ENCODE measurements at places on chromosomes 7 and 10.

- no peak for DNase-seq
Observed at GRCh38 chr10:11334436-11334835, 277.0 kb downstream of the USP6NL start.

GRCh38 chr7:3272691-3273141 is 28.3 kb upstream of the SDK1 start:
- DNase-seq, result peak; percentile 81

DNA sequence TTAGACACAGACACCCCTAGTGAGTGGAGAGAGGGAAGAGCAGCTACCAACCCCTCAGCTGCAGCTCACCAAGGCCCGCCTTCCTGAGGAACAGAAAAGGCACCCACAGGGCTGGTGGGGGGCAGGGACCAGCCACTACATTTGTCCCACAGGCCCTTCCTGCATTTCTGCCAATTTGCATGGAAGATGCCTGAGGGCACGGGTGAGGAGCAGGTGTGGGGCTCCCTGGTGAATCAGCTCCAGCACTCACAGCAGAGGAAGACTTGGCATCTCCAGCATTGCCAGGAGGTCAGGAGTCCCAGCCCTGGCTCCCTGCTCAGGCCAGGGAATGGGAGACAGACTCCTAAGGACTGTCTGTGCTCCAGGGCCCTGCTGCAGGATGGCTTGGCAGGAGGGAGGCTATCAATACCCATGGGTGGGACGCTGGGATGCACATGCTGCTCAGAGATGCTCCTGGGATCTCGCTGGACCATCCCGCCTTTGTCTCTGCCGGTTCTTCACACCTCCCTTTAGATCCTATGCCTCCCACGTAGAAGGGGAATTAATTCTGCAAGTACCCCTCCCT is 109.7 kb downstream of the SLIT1 start:
- DNase-seq, result no peak

GRCh38 chr7:148628011-148628410 is 37.4 kb downstream of the C7orf33 start:
- DNase-seq, result no peak

- no peak for DNase-seq
Observed at GRCh38 chr10:35463878-35464277, 127.6 kb downstream of the CCNY start.

DNA sequence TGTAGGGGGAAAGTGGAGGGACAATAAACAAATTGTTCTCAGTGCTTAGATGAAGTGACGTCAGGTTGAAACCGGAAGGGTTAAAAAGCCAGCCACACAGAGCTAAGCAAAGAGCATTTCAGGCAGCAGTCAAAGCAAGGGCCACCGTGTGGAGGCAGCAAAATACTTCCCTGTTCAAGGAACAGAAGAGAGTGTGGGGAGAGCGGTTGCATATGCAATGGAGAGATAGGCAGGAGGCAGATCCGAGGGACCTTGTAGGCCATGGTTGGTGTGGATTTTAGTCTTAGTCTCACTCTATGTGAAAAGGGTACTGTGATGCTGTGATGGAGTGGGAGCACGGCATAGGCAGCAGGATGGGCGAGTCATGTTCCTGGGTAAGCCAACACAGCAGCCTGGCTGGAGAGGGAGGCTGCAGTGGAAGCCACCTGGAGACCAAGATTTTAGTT is 3.8 kb upstream of the STN1 start:
- no peak for DNase-seq

- no peak for DNase-seq
Observed at GRCh38 chr7:128021366-128021765, 9.9 kb downstream of the LRRC4 start.

- peak; percentile 34 for DNase-seq
Observed at GRCh38 chr7:128115336-128115820, 84.1 kb upstream of the LRRC4 start.

- DNase-seq, result no peak
Observed at GRCh38 chr10:91883549-91884444, 25.5 kb downstream of the FGFBP3 start.

DNA sequence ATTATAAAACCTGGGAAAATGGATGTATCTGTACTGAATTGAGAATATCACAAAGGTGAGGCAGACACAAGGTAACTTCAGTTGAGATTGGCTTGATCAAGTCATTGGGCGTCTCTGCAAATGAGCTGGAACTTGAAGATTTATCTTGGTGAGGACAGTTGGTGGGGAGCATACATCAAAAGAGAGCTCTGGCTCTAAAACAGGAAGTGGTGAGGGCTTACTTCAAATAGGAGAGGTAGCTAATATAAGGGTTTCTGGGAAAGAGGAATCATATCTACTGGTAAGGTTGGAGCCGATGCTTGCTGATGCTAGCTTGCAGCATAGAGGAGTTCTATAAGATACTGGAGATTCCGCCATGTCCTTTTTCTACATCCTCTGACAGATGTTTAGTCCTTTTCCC is 39.9 kb upstream of the FGL2 start:
- DNase-seq, result no peak

DNA sequence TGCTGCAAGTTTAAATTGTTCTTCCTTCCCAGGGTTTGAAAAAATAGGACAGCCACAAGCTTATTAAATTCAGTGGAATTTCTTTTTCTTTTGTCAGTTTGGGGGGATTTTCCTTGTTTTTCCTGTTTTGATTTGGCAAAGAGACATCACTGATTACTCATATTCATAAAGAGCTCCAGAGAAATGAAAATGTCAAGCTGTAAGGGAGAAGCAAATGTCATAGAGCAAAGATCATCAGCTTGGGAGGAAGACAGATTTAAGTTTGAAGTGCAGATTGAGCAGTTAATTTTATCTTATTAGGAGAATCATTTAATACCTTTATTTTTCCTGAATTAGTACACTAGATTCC is 255.8 kb upstream of the PHYHIPL start:
- DNase-seq, result no peak

- no peak for DNase-seq
Observed at GRCh38 chr7:64634406-64635062, 31.4 kb upstream of the ZNF107 start.

GRCh38 chr10:74582566-74582965 is 243.8 kb upstream of the KAT6B start:
- DNase-seq, result no peak

- DNase-seq, result no peak
Observed at GRCh38 chr10:122148876-122149560, 122.1 kb upstream of the BTBD16 start.

DNA sequence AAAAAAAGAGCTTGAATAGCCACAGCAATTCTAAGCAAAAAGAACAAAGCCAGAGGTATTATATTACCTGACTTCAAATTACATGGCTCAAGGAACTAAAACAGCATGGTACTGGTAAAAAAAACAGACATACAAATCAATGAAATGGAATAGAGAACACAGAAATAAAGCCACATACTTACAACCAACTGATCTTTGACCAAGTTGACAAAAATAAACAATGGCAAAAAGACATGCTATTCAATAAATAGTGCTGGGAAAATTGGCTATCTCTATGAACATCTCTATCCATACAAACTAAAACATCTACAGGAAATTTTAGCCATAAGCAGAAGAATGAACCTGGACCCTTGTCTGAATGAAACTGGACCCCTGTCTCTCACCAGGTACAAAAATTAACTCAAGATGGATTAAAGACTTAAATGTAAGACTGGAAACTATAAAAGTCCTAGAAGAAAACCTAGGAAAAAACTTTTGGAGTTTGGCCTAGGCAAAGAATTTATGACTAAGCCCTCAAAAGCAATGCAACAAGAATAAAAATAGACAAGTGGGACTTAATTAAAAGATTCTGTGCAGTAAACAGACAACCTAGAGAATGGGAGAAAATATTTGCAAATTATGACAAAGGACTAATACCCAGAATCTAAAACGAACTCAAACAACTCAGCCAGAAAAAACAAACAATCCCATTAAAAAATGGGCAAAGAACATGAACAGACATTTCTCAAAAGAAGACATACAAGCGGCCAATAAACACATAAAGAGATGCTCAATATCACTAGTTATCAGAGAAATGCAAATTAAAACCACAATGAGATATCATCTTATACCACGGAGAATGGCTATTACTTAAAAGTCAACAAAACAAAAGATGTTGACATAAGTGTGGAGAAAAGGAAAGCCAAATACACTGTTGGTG is 72.8 kb upstream of the DDC start:
- no peak for DNase-seq

DNA sequence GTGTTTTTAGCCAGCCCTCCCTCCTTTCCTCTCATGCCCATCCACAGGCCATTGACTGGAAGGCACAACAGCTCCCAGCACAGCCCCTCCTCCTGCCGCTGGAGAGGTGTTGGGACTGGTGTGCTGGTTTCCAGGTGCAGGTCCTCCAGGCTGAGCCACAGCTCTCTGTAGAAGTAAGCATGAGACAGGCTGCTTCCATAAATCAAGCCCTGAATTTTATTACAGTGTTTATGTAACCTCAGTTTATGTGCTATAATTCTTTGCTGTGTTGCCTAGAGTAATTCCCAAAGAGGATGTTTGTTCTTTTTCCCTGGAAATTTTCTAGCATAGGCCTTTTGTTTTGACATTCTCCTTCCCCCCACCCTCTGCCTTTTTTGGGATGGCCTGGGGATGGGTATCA is 445.8 kb downstream of the AUTS2 start:
- DNase-seq, result no peak

DNA sequence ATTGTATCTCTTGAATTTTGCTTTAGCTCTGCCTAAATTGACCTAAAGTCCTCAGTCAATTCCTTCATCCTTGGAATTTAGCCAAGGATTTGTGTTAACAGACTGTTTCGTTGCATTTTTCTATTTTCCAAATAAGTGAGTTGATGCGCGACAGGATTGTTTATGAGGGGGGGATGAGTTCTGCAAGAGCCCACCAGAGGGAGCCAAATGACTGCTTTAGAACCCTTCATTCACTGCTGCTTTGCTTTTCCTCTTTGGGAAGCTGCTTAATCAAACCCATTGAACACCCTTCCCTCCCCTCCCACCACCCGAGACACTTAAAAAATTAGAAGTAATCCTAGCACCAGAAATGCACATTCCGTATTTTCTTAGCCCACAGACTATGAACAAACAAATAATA is 33.7 kb upstream of the PTF1A start:
- peak; percentile 60 for DNase-seq

GRCh38 chr7:33129806-33130153 is 416 bp downstream of the BBS9 start:
- no peak for DNase-seq

GRCh38 chr10:36116731-36117130 is 474.6 kb upstream of the FZD8 start:
- DNase-seq, result no peak

GRCh38 chr7:101175664-101176063 is 4.4 kb downstream of the NAT16 start:
- DNase-seq, result no peak

GRCh38 chr10:16436367-16436757 is 448 bp upstream of the PTER start:
- no peak for DNase-seq

DNA sequence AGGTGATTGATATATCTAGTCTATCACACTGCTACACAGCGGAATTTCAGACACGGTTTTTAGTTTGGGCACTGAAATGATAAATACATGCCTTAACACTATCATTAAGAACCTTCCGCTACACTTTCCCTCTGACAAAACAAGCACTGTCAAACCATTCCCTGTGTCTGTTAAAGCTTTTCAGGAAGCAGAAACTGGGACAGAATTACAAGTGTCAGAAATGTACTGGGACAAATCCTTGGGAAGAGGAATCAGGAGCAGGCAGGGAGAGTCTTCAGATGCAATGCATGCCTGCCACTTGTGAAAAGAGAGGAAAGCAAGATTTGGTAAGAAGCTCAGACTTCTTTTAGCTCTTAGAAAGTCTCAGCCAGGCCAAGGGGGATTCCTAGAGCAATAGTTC is 196.8 kb upstream of the PTPRZ1 start:
- no peak for DNase-seq

DNA sequence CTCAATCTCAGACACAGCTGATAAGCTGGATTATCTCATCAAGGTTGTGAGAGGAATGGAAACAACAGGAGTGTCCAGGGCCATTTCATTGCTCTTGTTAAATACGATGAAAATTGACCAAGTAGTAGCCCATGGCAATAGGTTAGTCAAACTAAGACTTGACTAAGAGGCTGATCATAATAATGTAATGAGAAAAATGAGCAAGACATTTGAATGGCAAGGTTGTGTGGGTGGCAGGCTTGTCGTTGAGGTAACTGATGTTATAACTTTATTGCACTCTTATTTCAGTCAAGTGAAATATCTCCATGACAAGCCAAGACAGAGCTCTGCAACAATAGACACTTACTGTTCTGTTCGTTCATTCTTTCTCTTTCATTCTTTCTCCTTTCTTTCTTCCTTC is 532.0 kb downstream of the GATA3 start:
- no peak for DNase-seq

DNA sequence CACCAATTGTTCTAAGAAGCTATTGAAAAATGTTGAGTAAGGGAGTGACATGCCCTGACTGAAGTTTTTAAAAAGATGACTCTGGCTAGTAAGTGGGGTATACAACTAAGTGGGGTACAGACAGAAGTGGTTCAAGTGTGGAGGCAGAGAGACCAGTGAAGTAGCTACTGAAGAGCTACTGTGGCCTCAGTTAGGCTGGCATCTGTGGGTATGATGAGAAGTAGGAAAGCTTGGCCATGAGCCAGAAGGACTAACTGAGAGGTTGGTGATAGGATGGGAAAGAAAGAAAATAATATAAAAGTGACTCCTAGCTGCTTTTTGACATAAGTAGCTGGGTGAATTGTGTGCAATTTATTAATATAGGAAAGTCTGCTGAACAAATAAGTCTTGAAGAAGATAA is 176.6 kb downstream of the SEMA3D start:
- no peak for DNase-seq

DNA sequence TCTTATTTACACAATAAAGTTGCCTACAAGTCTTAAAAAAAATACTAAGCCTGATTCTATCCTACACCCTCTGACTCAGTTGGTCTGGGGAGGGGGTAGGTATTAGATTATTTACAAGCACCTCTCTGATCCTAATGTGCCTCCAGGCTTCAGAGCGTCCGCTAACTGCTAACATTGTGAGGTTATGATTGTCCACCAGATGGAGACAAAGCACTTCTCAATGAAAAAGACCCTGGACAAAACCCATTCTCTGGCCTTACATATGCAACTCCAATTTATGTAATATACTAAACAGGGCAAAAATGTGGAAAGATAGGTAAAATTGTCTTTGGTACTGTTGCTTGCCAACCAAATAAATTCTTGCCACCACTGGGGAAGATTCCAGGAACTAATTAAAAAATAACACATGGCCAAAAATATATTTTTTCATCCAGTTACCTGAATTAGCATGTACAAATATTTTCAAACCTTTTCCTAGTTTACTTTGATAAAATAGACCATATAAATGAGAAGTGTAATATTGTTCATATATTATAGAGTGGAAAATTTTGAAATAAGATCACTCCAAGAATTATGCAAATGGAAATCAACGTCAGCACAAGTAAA is 92.4 kb downstream of the KIF20B start:
- DNase-seq, result peak; percentile 57

- DNase-seq, result no peak
Observed at GRCh38 chr10:7670157-7670556, 3.4 kb upstream of the ITIH5 start.

GRCh38 chr7:130822642-130823041 is 88.6 kb upstream of the KLF14 start:
- DNase-seq, result no peak
